Activated CD4-positive, alpha-beta T cell treated with anti-CD3 and anti-CD28 coated beads for 36 hours (primary cell): ENCODE measurements at places on chromosomes 12 and 14. TPM values are rescaled to one million over a fixed set of nuclear protein-coding genes. Genes with fewer than 3 reads are reported as not detected.

DNA sequence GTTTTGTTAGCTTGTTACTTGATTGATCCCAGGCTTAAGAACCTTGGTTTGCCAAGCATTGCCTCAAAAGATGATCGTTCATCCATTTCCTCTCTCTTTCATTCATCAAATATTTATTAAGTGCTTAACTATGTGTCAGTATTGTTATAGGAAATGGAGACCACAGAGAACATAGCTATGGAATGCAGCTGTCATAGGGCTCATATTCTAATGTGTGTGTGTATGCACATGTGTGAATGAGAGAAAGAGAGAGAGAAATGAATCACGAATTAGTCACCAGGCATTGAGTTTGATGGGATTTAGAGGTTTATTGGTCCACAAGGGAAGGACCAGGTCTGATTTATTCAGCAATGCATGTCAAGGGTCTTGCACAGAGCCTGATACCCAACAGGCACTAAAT is 71.0 kb upstream of the FBXO21 start:
- H3K4me3 ChIP-seq, result no peak overlapping the region
- no peak for DNase-seq
- no peak overlapping the region for H3K27ac ChIP-seq
- no peaks in the 10 kb centered on the region for H3K4me1 ChIP-seq

DNA sequence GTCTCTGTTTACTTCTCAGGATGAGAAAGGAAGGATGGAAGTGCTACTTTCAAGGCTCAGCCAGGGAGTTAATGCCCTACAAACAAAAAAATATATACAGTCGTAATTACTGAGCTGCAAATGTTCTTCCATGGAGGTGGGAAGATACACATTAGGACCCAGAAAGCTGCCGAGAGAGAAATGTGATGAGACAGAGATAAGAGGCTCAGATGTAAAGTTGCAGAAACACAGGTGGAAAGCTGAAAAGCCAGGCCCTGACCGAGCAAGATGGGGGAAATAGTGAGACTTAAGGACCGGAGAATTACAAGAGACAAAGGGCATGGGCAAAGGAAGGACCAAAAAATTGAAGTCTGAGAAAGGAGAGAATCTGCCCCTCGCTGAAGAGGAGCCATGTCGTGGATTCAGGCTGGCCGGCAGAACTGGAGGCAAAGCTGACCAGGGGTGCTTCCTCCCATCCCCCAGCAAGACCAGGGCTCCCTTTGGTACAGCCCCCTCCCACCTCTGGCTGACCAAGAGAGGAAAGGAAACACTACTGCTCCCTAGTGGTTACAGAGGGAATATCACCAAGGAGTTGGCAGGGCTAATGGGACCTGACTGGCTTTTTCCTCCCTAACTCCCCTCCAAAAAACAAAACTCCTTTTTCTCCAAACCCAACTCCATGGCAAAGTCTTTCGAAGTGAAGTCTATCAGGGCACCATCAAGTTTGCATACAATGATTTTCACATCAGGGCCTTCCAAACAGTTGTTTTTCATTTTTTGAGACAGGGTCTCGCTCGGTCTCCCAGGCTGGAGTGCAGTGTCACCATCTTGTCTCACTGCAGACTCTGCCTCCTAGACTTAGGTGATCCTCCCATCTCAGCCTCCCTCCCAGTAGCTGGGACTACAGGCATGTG is 12.1 kb downstream of the ZFHX2 start:
- H3K27ac ChIP-seq, result no peak overlapping the region
- H3K4me3 ChIP-seq, result no peak overlapping the region
- no peaks in the 10 kb centered on the region for H3K27me3 ChIP-seq
- no peaks in the 10 kb centered on the region for H3K36me3 ChIP-seq
- H3K4me1 ChIP-seq, result no peaks in the 10 kb centered on the region
- peak; percentile 35 for DNase-seq

DNA sequence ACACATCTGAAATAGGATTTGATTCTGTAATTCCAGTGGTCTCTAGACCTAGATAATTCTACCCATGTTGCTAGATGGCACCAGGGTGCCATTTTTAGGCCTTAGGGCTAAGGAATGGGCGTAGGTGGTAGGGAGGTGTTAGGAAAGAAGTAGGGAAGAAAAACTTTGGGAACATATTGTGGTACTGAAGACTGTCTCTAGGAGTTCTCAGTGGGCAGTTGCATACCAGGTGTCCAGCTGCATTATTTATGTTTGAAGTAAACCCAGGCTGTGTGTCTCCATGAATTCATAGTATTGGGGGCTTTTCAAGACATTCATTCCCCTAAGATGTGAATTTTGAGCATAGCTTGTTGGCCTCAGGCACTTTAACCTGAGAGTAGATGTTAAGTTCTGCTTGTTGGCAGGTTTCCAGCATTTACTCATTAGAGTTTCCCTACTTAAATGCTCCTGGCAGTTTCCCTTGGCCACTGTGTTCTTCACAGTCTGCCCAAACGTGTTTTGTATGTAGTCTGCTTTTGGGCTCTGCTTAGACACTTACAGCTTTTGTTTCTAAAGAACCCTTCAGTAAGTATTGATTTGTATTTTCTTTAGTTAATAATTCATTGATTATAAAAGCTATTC is 31.5 kb upstream of the CCT2 start:
- H3K27me3 ChIP-seq, result no peaks in the 10 kb centered on the region
- no peak for DNase-seq
- H3K27ac ChIP-seq, result no peak overlapping the region

GRCh38 chr12:76074701-76075336 is 9.7 kb downstream of the NAP1L1 start:
- H3K36me3 ChIP-seq, result peaks cover 74% of the 10 kb centered on the region
- no peaks in the 10 kb centered on the region for H3K27me3 ChIP-seq
- H3K27ac ChIP-seq, result peak overlapping the region; percentile 47
- peaks cover 77% of the 10 kb centered on the region for H3K4me1 ChIP-seq
- DNase-seq, result no peak

- no peaks in the 10 kb centered on the region for H3K36me3 ChIP-seq
- H3K4me3 ChIP-seq, result no peak overlapping the region
- H3K27me3 ChIP-seq, result peaks cover 3% of the 10 kb centered on the region
These were observed 11.5 kb upstream of the LGMN start for GRCh38 chr14:92759679-92760523.

DNA sequence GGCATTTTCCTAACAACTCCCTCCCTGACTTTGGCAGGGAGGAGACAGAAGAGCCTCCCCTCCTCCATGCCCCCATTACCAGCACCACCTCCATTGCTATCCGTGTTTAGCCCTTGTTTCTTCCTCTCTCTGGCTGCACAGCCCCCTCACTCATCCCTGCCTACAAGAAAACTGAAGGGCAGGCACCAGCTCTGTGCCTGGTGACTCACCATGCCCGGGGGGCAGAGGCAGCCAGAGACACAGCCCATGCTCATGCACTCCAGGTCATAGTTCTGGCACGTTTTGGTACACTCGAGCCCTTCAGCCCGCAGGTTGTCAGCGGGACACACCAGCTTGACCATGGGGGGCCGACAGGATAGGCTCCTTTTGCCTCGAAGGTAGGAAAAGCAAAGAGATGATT is 80.4 kb downstream of the VWF start:
- no peaks in the 10 kb centered on the region for H3K36me3 ChIP-seq
- H3K27me3 ChIP-seq, result peaks cover 4% of the 10 kb centered on the region
- no peak for DNase-seq
- peaks cover 2% of the 10 kb centered on the region for H3K4me1 ChIP-seq
- H3K4me3 ChIP-seq, result no peak overlapping the region
- H3K27ac ChIP-seq, result no peak overlapping the region

DNA sequence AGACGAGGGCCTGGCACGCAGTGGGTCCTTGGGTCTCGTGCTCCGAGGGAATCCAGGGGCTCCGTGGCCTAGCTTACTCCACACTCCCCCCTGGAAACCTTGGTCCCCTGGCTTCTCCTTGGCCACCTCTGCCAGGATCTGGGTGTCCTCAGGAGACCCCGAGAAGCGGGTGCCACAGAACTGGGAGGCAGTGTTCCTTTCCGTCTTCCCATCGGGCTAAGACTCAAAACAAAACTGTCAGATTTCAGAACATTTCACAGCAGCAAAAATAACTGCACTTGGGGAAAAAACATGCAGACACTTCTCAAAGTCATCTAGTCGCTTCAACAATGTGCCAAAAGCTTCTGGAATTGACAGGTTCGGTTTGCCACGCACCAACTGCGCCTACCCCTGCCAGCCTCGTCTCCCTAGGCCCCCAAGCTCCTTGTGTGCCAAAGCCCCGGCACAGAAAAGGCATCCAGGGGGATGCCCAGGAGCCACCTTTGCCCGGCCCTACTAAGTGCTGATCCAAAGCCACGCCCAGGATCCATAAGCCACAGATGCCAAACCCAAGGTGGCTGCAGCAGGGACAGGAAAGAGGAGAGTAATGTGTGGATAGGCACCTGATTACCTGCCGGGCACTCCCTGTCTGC is 58.4 kb upstream of the DIO3 start:
- H3K27me3 ChIP-seq, result peaks cover 7% of the 10 kb centered on the region
- DNase-seq, result no peak
- H3K36me3 ChIP-seq, result no peaks in the 10 kb centered on the region
- no peak overlapping the region for H3K27ac ChIP-seq

DNA sequence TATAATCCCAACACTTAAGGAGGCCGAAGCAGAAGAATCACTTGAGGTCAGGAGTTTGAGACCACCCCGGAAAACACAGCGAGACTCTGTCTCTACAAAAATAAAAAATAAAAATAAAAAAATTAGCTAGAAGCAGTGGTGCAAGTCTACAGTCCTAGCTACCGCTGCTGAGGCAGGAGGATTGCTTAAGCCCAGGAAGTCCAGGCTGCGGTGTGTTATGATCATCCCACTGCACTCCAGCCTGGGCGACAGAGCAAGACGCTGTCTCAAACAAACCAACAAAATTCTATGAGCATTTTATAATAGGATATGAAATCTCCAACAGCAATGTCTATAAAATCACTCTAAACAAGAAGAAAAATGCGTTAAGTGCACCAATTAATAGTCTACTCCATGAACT is 75.3 kb downstream of the PPP1R12A start:
- DNase-seq, result no peak
- H3K36me3 ChIP-seq, result peaks cover 59% of the 10 kb centered on the region
- no peak overlapping the region for H3K4me3 ChIP-seq
- peaks cover 21% of the 10 kb centered on the region for H3K4me1 ChIP-seq

DNA sequence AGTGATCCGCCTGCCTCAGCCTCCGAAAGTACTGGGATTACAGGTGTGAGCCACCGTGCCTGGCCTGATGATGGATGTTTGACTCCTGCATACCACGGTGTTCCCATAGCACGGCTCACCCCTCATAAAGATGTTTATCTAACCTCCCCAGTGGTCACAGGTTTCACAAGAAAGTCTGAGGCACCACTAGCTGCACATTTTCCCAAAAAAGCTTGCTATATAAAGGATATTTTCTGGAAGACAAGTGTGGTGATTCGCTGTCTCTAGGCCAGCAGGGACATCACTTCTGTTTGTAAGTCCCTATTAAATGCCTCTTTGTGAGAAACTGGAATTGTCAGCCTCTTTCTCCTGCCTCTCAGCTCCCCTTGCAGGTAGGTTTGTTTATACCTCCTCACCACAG is 18.3 kb downstream of the PLEK2 start:
- H3K36me3 ChIP-seq, result no peaks in the 10 kb centered on the region
- H3K4me3 ChIP-seq, result no peak overlapping the region
- no peak for DNase-seq
- no peaks in the 10 kb centered on the region for H3K27me3 ChIP-seq

- no peaks in the 10 kb centered on the region for H3K36me3 ChIP-seq
- H3K27me3 ChIP-seq, result no peaks in the 10 kb centered on the region
- no peak overlapping the region for H3K27ac ChIP-seq
- H3K4me1 ChIP-seq, result peaks cover 8% of the 10 kb centered on the region
- no peak for DNase-seq
- no peak overlapping the region for H3K4me3 ChIP-seq
These were observed 22.7 kb upstream of the ANKRD9 start for GRCh38 chr14:102532204-102532658.

- no peaks in the 10 kb centered on the region for H3K36me3 ChIP-seq
- peaks cover 4% of the 10 kb centered on the region for H3K27me3 ChIP-seq
These were observed 91.6 kb downstream of the NTF3 start for GRCh38 chr12:5523396-5524115.

- H3K27ac ChIP-seq, result no peak overlapping the region
- H3K4me3 ChIP-seq, result no peak overlapping the region
- H3K36me3 ChIP-seq, result no peaks in the 10 kb centered on the region
- DNase-seq, result no peak
- peaks cover 9% of the 10 kb centered on the region for H3K27me3 ChIP-seq
These were observed 143.6 kb upstream of the OTX2 start for GRCh38 chr14:56953884-56954283.

- peaks cover 14% of the 10 kb centered on the region for H3K4me1 ChIP-seq
- peaks cover 27% of the 10 kb centered on the region for H3K36me3 ChIP-seq
- H3K27ac ChIP-seq, result no peak overlapping the region
- H3K27me3 ChIP-seq, result no peaks in the 10 kb centered on the region
- no peak overlapping the region for H3K4me3 ChIP-seq
These were observed 59.5 kb downstream of the ETNK1 start for GRCh38 chr12:22684140-22685118.

DNA sequence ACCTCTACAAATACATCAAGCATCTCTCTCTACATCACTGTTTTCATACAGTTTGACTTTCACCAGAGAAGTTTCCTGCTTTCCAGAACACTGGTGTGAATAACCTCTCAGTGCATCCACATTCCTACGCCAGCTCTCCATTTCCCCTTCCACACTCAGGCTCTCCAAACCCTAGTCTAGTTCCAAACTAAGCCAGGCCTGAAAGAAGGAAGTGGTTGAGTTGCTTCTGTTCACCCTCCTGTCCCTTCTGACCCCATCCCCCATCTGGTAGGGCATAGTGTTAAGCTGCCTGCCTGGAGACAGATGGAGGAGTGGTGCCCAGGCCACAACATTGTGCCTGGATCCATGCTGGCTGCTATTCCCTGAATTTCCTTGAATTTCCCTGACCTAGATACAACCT is 132.4 kb downstream of the GPR65 start:
- no peak for DNase-seq
- no peak overlapping the region for H3K4me3 ChIP-seq
- H3K27ac ChIP-seq, result no peak overlapping the region

DNA sequence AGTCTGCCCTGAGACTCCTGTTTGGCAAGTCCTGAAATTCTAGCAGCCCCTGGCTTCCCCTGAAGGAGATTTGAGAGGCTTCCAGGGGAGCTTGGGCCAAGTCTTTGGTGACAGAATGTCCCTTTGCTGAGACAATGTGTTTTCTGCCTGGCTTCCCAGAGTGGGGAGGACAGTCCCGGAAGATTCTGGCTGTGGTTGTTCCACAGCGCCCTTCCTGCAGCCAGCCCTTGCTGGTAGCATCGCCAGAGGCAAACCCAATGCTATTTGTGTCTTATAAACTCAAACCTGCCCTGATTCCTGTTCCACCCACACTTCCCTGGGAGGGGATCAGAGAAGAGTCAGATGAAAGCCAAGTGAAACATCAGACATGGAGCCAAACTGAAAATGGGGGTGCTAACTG is 56.4 kb upstream of the OAS1 start:
- H3K36me3 ChIP-seq, result no peaks in the 10 kb centered on the region
- H3K27me3 ChIP-seq, result peaks cover 17% of the 10 kb centered on the region
- H3K4me1 ChIP-seq, result no peaks in the 10 kb centered on the region
- DNase-seq, result no peak
- no peak overlapping the region for H3K27ac ChIP-seq

Gene BCL7A
- 6.4 TPM for total RNA-seq

Gene MGAT4C
- not detected for total RNA-seq

Gene B4GALNT1
- 1.5 TPM for total RNA-seq

Gene OR10G2
- total RNA-seq, result not detected

Gene MYBPC1
- not detected for total RNA-seq

Gene EXOC3L4
- total RNA-seq, result not detected

Gene PAPLN
- total RNA-seq, result 0.21 TPM

Gene PKP2
- 0.30 TPM for total RNA-seq

Gene PHLDA1
- 12.3 TPM for total RNA-seq
